ENCODE measurements at places on chromosomes 2 and 18.

DNA sequence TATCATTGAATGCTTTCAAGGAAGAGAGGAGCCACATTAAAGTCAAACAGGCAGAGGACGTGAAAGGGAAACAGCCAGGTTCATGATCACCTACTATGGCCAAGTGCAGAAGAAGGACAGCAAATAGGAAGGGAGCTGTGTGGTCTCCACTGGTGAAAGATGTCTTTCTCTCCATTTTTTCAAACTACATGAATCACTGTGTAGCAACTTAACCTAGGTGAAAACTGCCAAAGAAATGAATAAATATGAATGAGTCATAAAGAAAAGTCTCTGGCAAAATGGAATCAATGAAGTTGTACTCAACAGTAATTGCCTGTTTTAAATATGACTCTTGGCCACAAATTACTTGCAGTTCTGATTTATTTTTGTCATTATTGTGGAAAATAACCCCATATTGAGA, 452.6 kb upstream of the PKDCC start:
- no peak for DNase-seq

DNA sequence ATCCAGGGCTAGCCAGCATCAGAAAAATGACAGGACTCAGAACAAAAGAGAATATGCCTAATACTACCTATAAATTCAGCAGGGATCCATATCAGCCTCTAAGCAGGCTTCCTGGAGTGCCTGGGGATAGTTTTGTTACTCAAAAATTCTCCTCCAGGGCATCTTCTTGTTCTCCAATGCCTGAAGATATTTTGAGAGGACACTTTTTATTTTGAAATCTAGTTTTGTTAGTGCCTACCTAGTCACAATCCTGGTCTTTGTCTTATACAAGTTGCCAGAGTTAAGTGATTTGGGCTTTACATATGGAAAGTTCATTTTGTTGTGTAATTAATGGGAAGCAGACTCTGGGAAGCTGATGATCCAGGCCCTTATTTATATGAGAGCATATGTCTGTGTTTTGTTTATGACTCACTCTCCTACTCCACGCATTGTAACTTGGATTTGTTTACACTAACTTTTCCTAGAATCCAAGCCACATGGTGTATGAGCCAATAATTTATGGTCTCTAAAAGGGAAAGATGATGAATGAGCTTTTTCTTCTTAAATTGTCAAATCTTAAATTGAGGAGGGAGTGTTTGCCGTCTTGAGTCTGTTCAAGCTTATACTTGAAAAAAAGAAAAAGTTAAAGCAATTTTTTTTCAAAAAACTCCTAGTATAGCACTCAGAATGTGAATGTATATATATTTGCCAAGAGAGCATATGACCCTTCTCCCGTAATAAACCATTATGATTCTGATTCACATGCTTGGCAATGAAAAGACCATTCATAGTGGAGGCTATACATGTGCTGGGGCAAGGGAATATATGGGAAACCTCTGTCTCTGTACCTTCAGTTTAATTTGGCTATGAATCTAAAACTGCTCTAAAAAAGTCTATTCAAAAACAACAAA, 370.3 kb downstream of the SETBP1 start:
- no peak for DNase-seq

DNA sequence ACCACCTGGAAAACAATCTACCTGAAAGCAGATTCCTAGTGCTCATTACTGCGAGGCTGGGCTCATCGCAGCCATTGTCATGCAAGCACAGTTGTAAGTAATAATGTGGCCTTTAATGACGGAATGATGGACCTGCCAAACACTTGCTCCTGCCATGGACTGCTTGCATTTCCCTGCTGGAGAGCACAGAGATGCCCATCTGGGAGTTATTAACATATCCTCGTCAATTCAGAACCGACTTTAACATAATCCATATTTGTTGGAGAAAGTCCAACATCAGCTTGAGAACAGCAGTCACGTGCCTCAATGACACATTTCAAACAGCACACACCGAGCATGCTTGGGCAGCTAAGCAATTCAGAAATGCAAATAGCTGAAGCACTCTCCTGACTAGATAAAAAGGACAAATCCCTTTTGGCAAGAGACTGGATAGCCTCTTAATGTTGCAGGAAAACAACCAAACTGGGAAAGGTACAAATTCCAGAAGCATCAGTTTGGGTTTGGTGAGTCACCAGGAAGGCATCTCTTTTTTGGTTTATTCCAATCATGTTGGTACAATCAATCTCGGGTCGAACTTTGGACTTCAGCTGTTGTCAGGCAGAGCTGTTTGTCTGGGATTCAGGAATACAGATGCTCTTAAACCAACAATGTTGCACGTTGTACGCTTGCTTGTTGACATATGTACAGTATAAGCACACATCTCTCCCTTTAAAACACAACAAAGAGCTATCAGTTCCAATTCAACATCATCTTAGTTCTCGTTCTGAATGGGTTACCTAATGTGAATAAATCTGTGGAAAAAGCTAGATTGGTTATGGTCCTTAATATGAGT, 395.8 kb downstream of the LNPK start:
- DNase-seq: no peak

DNA sequence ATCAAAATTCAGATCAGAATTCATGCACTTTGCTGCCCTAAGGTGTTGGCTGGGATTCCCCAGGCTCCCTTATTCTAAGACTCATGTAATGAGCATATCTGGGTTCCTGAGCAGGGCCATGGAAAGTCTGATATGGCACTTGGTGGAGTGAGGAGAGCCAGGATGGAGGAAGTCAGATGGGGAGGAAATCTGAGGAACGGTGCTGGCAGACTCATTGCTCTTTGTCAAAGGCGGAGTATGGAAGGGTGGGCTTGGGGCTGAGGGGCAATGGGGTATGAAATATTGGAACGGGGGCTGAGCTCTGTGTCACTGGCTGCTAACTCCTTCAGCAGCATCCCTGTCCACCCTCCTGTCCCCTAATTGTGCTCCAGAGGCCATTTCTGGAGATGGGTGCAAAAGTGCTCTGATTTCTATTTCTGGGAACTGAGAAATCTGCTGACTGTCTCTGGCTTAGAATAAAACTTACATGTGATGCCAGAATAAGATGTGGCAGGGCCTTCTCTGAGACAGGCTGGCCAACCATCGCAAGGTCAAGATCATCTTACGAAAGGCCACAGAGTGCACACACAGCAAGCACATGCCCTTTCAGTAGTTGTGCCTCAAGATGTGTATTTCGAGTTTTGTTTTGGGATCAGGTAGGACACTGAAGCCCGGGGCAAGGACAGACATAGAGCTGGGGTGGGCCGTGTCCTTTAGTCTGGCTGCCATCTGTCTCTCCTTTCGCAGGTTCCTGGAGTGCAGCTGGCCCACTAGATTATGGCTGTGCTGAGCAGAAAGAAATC, 480.0 kb upstream of the HS6ST1 start:
- DNase-seq: no peak

GRCh38 chr2:30422444-30423040, 24.5 kb upstream of the LCLAT1 start:
- peak; percentile 28 for DNase-seq

DNA sequence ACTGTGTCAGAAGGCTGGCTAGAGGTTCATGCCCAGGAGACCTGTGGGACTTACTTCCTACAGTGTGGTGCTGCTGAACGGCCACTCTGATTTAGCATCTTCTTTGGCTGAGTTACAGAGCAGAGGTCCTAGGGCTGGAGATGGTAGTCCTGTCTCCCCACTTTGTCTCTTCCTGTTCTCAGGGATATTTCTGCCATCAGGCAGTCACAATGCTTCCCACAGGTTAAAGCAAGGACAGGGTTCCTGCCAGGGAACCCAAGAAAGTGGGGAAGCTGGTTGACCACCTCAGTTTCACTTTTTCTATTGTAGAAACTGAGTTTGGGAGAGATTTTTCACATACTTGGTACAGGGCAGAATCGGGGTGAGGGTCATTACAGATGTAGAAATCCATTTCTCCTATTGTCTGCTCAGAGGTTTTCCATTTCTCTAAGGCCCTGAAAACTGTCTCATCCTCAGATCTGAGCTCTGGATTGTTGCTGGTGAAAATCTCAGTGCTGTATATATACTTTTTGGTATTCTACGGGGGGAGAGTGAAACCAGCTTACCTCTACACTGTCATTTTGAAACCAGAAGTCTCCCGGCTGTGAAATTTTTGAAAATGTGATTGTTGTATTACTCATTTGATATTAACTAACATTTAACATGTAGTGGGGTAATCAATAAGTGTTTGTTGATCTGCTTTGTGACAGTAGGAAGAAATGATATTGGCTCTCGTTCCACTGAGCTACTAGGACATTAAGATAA, 37.0 kb upstream of the MEP1B start:
- no peak for DNase-seq

GRCh38 chr18:32714571-32715148, 58.2 kb downstream of the KLHL14 start:
- DNase-seq: no peak

DNA sequence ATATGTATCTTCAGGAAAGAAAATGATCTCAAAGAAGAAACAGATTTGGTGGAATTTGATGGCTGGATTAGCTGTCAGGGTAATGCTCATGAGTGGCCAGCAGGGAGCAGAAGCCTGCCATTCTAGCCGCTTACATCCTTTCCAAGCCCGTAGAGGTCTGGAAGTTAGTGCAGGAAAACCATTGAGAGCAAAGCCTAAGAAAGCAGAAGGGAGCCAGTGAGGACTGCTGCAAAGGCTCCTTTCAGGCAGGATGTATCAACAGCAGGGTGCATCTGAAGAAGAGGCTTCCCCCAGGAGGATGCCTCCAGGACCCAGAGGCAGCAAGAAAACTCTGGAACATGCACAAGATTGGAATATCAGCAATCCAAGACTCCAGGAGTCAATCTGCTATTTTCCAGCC, 22.9 kb upstream of the LBH start:
- no peak for DNase-seq

DNA sequence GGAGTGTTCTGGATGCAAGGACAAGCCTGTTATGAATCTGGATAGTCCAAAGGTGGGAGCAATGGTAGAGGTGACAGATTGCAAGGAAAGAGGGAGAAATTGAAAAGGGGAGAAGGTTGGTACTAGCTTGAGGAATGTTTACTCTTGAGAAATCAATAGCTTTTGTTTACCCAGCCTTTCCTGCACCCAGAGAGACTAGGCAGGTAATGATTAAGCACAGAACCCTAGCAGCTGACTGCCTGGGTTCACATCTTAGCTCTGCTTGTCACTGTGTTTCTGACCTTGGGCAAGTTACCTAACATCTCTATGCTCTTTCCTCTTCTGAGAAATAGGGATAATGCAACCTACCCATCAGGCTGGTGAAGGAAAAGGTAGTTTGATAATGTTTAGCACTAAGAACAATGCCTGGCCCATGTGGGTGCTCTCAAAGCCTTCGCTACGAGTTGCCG, 178.6 kb downstream of the MGAT5 start:
- DNase-seq: no peak

GRCh38 chr2:226050822-226051221, 651.3 kb downstream of the NYAP2 start:
- DNase-seq: no peak

GRCh38 chr2:237492137-237492890, 5.3 kb downstream of the MLPH start:
- no peak for DNase-seq

DNA sequence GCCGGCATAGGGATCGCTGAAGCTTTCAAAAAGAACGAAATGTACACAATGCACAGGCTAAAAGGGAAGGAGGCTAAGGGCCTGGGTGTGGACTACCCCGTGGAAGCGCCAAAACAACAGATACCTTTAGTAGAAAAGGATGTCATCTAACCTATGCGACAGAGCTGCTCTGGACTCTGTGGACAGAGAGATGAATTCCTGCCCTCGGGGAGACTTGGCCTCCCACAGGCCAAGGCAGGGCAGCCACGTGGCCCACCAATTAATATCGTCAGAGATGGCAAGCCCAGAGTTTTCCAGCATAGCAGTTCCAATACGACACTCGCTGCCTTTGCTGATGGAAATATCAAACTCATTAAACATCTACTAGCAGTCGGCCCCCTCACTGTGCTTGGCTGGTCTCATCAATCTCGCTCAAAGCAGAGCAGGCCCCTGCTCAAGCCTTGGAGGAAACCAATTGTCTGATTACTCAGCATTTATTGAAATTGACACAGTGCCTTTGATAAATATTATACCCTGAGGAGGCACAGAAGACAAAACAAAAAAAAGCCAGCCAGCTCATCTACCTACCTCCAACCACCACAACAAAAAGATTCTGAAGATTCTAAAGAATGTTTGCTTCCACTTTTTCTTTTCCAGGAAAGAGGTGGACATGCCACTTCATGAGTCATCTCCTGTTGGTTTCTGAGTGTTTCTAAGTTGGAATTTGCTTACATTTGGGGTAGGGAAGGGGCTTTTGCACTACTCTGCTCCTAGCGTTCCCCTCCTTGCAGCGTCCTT, 79.0 kb upstream of the ACAA2 start:
- no peak for DNase-seq

DNA sequence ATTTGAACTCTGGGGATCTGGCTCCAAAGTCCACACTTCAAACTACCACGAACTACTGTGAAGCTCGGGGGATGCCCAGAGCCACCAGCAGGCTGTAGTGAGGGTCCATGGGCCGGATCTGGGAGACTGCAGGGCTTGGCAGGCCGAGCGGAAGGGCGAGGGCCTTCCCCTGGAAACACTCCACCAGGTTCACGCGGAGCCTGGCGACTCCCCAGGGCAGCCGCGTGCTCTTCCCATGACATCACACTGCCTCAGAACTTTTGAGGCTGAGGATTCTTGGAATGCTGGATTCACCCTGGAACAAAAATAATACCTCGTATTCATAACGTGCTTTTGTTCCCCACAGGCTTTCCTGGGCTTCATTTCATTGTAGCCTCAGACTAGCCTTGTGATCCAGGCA, 201.0 kb downstream of the SMAD7 start:
- DNase-seq: no peak

- no peak for DNase-seq
Observed at GRCh38 chr2:241432824-241433448, 75.4 kb downstream of the STK25 start.

- DNase-seq: no peak
Observed at GRCh38 chr2:193695367-193695766, 1500.6 kb upstream of the TMEFF2 start.

GRCh38 chr2:157107877-157108276, 149.6 kb upstream of the GALNT5 start:
- DNase-seq: no peak

DNA sequence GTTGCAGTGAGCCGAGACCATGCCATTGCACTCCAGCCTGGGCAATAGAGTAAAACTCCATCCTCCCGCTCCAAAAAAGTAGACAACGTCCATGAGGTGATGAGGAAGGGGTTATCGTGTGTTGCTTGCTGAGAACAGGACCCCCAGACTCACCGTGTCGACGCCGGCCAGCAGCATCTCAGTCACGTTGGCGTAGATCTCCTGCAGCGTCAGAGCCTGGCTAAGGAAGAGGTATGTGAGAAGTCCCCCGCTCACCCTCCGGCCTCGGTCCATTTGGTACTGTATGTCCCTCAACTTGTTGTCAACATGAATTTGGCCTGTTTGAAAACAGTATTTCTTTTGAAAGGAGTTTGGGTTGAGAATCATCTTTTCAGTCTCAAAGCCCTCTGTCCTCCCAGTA, 20.9 kb downstream of the CYP27C1 start:
- no peak for DNase-seq

DNA sequence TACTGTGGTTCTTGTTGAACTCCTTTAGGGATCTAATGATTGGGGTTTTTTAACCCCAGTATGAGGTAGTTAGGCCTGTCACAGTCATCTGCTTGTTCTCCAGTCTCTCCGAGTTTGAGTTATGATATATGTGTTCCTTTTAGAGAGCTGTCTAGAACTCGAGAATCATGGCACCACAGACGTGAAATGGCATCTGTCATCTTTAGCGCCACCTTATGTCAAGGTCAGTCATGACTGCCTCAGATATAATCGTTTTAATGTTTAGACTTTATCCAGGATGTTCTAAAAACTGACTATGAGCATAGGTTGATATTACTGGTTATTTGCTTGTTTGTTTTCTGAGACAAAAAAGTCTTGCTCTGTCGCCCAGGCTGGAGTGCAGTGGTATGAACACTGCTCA, 112.2 kb downstream of the CEP192 start:
- DNase-seq: no peak

GRCh38 chr2:9781252-9781651, 62.0 kb upstream of the TAF1B start:
- no peak for DNase-seq

Measured in activated naive CD4-positive, alpha-beta T cell (primary cell).